ENCODE measurements at places on chromosomes 1 and 21. TPM values are rescaled to one million over a fixed set of nuclear protein-coding genes. Genes with fewer than 3 reads are reported as not detected.

GRCh38 chr1:62687421-62687902, 724 bp downstream of the DOCK7 start:
- DNase-seq: no peak

- DNase-seq: no peak
Observed at GRCh38 chr1:235888119-235888643, 21.5 kb upstream of the LYST start.

GRCh38 chr1:234889643-234890042, 239.0 kb downstream of the TOMM20 start:
- no peak for DNase-seq

GRCh38 chr1:58338081-58338480, 208.4 kb downstream of the OMA1 start:
- DNase-seq: no peak

- DNase-seq: no peak
Observed at GRCh38 chr1:239268007-239268406, 118.4 kb upstream of the CHRM3 start.

The PLEKHA6 gene
- 61.5 TPM for total RNA-seq

The PLA2G2C gene
- total RNA-seq: not detected

The CD46 gene
- 348 TPM for total RNA-seq
